ENCODE measurements at places on chromosomes 16 and 17.

DNA sequence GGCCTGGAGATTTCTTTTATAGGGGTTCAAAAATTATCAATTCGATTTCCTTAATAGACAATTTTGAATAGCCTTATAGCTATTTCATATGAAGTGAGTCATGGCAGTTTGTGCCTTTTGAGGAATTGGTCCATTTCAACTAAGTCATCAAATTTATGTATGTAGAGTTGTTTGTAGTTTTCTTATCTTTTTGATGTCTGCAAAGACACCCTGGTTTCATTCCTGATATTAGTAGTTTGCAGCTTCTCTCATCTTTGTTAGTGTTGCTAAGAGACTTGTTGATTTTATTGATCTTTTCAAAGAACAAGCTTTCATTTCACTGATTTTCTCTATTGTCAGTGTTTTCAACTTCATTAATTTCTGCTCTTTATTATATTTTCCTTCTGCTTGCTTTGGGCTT is 44.2 kb downstream of the N4BP1 start:
- DNase-seq = no peak

DNA sequence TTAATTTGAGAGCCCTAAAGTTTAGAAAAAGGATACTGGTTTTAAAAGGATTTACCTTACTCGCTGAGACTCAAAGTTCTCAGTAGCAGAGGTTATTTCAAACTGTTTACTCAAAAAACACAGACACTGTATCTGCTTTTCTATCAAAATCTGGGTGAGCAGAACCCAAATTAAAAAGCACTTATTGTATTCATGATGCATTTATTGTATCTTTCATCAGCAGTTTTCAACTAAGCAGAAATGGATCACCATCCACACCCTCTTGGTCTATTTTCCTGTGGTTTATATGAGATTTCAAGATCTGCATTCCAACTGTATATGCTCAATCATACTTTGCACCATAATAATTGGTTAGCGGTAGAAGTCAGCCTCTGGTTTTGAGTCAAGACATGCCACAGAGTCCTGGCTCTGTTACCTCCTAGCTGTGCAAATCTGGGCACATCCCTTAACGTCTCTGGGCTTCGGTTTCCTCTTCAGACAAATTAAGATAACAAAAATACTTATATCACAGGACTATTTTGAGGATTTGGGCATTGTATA is 109.5 kb downstream of the ASIC2 start:
- no peak for DNase-seq

GRCh38 chr17:17792551-17793377 is 44.0 kb downstream of the SREBF1 start:
- DNase-seq = peak; percentile 80

GRCh38 chr17:42111871-42112551 is 503 bp downstream of the DHX58 start:
- no peak for DNase-seq

DNA sequence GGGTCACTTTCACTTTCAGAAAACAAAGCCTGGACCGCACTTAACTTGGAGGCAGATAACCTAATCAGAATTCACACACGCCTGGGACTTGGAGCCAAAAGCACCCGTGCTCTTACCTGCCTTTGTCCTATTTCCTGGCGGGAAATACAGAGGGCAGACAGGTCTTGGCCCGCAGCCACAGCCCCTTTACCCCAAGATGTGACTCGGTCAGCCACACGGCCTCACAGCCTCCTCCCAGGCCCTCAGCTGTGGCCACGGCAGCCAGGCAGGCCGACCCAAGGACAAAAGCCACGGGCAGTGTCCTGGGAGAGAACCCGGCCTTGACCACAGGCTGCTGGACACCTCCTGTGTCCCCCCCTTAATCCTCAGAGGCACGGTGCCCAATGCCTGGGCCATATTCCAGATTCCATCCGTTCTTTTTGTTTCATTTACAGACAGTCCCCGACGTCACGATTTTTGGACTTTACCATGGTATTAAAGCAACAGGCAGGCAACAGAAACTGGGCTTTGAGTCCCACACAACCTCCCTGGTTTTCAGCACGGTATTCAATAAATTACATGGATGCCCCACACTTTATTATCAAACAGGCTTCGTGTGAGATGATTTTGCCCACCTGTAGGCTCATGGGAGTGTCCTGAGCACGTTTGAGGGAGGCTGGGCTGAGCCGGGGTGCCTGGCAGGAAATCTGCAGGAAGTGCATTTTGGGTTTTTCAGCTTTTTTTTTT is 30.1 kb upstream of the GAA start:
- DNase-seq = no peak

DNA sequence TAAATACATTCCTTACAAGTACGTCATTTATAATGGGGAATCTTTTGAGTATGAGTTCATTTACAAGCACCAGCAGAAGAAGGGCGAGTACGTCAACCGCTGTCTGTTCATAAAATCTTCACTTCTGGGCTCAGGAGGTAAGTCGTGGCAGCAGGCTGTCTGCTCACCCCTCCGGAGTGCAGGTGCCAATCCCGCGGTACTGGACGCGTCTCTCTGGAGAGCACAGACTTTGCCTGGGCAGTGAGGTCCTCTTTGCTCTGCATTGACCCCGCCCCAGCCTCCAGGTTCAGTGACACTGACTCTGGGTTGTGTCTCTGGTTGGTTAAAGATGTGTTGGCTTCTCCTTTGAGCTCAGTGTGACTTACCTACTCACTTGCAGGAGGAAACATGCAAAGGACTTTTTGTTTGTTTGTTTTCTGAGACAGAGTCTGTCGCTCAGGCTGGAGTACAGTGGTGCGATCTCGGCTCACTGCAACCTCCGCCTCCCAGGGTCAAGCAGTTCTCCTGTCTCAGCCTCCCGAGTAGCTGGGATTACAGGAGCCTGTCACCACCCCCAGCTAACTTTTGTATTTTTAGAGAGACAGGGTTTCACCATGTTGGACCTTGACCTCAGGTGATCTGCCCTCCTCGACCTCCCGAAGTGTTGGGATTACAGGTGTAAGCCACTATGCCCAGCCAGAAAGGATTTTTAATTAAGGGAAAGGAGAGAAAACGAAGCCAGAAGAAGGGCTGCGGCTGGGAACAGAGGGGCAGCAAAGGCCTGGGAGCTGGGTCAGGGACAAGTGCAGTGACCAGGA is 31.2 kb downstream of the RNF213 start:
- DNase-seq = no peak

DNA sequence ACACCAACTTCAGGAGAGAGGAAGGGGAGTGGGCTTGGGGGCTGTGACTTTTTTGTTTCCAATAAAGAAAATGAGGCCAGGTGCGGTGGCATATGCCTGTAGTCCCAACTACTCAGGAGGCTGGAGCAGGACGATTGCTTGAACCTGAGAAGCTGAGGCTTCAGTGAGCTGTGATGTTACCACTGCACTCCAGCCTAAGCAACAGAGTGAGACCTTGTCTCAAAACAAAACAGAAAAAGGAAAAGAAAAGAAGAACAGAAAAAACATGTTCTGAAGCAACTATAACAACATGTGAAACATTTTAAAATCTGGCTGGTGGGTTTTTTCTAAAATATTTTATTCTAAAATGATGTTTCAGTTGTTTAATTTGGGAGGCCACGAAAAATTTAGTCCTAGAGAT is 554.0 kb upstream of the ZFHX3 start:
- no peak for DNase-seq
